ENCODE measurements at places on chromosomes 2 and 18.
A peak's percentile ranks its signal among the peaks of the same experiment; 100 is the strongest.

GRCh38 chr2:129061069-129061768, 742.6 kb upstream of the HS6ST1 start:
- H3K4me3 ChIP-seq, result no peak overlapping the region
- DNase-seq, result no peak
- no peaks in the 10 kb centered on the region for H3K4me1 ChIP-seq
- H3K27ac ChIP-seq, result no peak overlapping the region

GRCh38 chr18:12091538-12092141, 2.0 kb upstream of the ANKRD62 start:
- no peak for DNase-seq
- no peaks in the 10 kb centered on the region for H3K4me1 ChIP-seq
- H3K27me3 ChIP-seq, result peaks cover 6% of the 10 kb centered on the region
- H3K27ac ChIP-seq, result no peak overlapping the region

GRCh38 chr2:221176667-221177066, 395.4 kb downstream of the EPHA4 start:
- H3K4me3 ChIP-seq, result no peak overlapping the region
- peaks cover 14% of the 10 kb centered on the region for H3K4me1 ChIP-seq
- no peaks in the 10 kb centered on the region for H3K36me3 ChIP-seq
- DNase-seq, result no peak

DNA sequence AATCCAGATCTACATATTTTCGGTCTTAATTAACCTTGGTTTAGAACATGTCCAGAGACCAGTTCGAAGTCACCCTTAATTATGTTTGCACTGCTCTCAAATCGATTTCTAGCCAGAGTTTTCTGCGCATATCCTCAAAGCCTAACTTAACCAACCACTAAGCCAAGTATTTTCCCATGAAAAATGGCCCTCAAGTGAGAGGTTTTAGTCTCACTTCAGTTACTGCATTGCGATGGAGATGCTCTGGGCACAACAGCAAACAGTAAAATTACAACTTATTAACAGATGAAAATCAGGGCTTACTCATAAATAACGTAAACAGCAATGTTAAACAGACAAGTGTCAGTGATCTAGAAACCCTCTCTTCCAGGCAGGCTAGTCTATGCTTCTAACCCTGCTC, 4.5 kb downstream of the RTN4 start:
- peaks cover 10% of the 10 kb centered on the region for H3K4me1 ChIP-seq
- DNase-seq, result no peak
- no peak overlapping the region for H3K27ac ChIP-seq
- H3K27me3 ChIP-seq, result no peaks in the 10 kb centered on the region
- H3K36me3 ChIP-seq, result no peaks in the 10 kb centered on the region

DNA sequence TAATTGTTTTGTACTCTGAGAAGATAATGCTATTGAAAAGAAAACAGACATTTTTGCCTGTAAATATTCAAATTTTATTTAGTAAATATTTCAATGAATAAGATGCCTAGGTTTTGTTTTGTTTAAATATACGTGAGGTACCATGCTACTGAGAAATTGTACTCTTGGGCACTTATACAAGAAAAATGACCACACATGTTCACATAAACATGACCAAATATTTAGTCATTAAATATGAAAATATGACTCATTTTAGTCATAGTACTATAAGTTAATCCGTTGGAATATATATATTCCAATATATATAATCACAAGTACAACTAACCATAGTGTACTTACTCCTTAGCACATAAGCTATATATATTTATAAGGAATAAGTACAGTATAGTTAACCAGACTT, 56.7 kb upstream of the ZNF804A start:
- no peaks in the 10 kb centered on the region for H3K36me3 ChIP-seq
- DNase-seq, result no peak
- H3K4me1 ChIP-seq, result no peaks in the 10 kb centered on the region
- H3K27me3 ChIP-seq, result no peaks in the 10 kb centered on the region
- H3K27ac ChIP-seq, result no peak overlapping the region
- H3K4me3 ChIP-seq, result no peak overlapping the region

- H3K27me3 ChIP-seq, result no peaks in the 10 kb centered on the region
- H3K4me3 ChIP-seq, result no peak overlapping the region
- H3K4me1 ChIP-seq, result no peaks in the 10 kb centered on the region
- DNase-seq, result no peak
- no peaks in the 10 kb centered on the region for H3K36me3 ChIP-seq
- H3K27ac ChIP-seq, result no peak overlapping the region
Measured at GRCh38 chr2:83826577-83826976, 632.5 kb downstream of the SUCLG1 start.

GRCh38 chr2:162012565-162013058, 61.4 kb downstream of the DPP4 start:
- H3K27ac ChIP-seq, result no peak overlapping the region
- no peak for DNase-seq
- no peak overlapping the region for H3K4me3 ChIP-seq
- H3K36me3 ChIP-seq, result no peaks in the 10 kb centered on the region
- H3K4me1 ChIP-seq, result no peaks in the 10 kb centered on the region

DNA sequence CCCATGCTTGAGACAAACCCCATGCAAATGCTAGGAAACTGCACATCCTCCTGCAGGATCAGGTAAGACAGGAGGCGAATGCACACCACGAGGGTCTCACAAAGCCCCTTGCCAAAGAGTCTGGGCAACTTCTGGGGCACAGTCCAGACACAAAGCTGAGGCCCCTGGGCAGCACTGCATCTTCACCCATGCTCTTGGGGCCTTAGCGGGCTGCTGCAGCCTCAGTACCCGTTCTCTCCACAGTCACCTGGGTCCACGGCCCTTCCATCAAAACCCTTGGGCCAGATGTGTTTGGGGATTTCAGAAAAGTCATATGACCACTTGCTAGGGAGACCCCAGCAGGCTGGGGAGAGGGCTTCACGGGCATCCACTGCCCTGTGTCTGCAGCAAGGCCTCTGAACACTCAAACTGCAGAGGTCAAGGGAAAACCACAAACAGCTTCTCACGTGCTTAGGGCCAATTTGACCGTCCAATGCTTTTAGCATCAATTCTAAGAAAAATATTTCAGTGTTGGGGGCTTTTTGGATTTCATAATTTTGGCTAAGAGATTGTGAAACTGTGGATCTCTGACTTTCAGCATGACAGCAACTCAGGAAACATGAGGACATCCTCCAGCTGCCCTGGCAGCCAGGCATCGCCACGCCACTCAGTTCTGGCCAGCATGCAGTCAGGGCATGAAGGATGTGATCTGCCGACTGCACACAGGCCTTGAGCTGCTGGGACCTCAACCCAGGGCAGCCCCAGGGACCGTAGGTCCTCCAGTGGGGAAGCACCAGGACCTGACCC, 20.0 kb downstream of the PASK start:
- no peaks in the 10 kb centered on the region for H3K4me1 ChIP-seq
- no peak overlapping the region for H3K27ac ChIP-seq
- no peaks in the 10 kb centered on the region for H3K36me3 ChIP-seq
- no peak overlapping the region for H3K4me3 ChIP-seq
- no peaks in the 10 kb centered on the region for H3K27me3 ChIP-seq
- peak; percentile 8 for DNase-seq

GRCh38 chr2:79219383-79219988, 59.9 kb upstream of the REG3A start:
- H3K4me1 ChIP-seq, result no peaks in the 10 kb centered on the region
- H3K4me3 ChIP-seq, result no peak overlapping the region
- no peaks in the 10 kb centered on the region for H3K36me3 ChIP-seq
- H3K27ac ChIP-seq, result no peak overlapping the region

DNA sequence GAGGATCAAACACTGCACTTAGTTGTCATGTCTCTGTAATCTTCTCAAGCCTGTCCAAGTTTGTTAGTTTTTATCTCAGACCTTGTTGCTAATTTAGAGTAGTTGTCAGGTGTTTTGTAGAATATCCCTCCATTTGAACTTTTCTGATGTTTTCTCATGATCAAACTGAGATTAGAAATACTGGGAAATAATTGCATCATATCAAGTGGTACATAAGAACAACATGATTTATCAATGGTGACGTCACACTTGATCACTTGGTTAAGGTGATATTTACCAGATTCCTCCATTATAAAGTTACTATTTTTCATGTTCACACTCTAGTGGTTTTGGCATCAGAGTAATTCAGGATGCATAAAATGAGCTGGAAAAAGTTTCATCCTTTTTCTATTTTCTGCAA, 1182.4 kb upstream of the ZEB2 start:
- H3K27me3 ChIP-seq, result no peaks in the 10 kb centered on the region
- no peak for DNase-seq
- no peaks in the 10 kb centered on the region for H3K36me3 ChIP-seq
- H3K4me3 ChIP-seq, result no peak overlapping the region

DNA sequence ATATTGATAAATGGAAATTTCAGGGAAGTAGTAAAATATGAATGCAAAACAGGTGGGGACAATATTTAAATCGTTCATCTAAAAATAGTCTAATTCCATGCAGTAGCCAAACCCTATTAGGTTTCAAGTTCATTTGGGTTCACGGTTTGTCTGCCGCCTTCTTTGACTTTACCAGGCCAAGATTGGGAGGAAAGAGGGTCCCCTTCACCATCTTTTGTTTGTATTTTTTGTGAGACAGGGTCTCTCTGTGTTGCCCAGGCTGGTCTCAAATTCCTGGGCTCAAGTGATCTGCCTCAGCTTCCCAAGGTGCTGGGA, 98.5 kb upstream of the ATL2 start:
- no peak for DNase-seq
- H3K4me1 ChIP-seq, result no peaks in the 10 kb centered on the region
- no peak overlapping the region for H3K4me3 ChIP-seq
- H3K27me3 ChIP-seq, result no peaks in the 10 kb centered on the region

GRCh38 chr2:25234738-25235137, 66.4 kb upstream of the POMC start:
- H3K27ac ChIP-seq, result no peak overlapping the region
- peaks cover 33% of the 10 kb centered on the region for H3K4me1 ChIP-seq
- no peak for DNase-seq
- H3K36me3 ChIP-seq, result peaks cover 53% of the 10 kb centered on the region

DNA sequence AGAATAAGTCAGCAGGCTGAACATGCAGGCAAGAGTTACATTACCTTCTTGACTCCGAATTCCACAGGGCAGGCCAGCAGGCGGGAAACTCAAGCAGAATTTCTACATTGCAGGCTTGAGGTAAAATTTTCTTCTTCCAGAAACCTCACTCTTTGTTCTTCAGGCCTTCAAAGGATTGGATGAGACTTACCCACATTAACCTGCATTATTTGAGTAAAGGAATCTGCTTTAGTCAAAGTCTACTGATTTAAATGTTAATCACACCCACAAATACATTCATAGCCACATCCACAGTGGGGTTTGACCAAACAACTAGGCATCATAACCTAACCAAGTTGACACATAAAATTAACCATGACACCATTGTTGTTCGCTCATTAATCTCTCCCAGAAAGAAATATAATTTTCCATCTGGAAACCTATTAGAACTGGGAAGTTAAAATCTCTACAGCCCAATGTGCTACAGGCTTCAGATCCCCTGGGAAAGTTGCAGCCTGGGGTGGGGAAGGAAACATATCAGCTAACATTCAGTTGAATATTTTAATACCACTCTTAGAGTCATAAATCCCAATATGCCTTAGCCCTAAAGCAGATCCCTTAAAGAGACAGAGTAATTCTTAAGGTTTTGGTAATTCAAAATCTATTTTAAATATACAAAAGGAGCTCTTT, 468.2 kb upstream of the TNP1 start:
- no peak overlapping the region for H3K4me3 ChIP-seq
- H3K27ac ChIP-seq, result no peak overlapping the region
- H3K4me1 ChIP-seq, result peaks cover 21% of the 10 kb centered on the region
- no peaks in the 10 kb centered on the region for H3K27me3 ChIP-seq

- H3K27ac ChIP-seq, result peak overlapping the region; percentile 71
- H3K27me3 ChIP-seq, result no peaks in the 10 kb centered on the region
- peak; percentile 91 for DNase-seq
- H3K4me3 ChIP-seq, result no peak overlapping the region
Measured at GRCh38 chr2:43178602-43179542, 47.5 kb downstream of the ZFP36L2 start.

- peaks cover 11% of the 10 kb centered on the region for H3K36me3 ChIP-seq
- no peaks in the 10 kb centered on the region for H3K27me3 ChIP-seq
- H3K27ac ChIP-seq, result no peak overlapping the region
- peak; percentile 83 for DNase-seq
- H3K4me1 ChIP-seq, result no peaks in the 10 kb centered on the region
- H3K4me3 ChIP-seq, result no peak overlapping the region
Measured at GRCh38 chr2:165877565-165878550, 75.7 kb downstream of the TTC21B start.

GRCh38 chr2:173990245-173990644, 25.1 kb upstream of the SP3 start:
- H3K4me1 ChIP-seq, result no peaks in the 10 kb centered on the region
- no peaks in the 10 kb centered on the region for H3K36me3 ChIP-seq
- no peak overlapping the region for H3K27ac ChIP-seq
- no peak for DNase-seq
- no peaks in the 10 kb centered on the region for H3K27me3 ChIP-seq
- no peak overlapping the region for H3K4me3 ChIP-seq

DNA sequence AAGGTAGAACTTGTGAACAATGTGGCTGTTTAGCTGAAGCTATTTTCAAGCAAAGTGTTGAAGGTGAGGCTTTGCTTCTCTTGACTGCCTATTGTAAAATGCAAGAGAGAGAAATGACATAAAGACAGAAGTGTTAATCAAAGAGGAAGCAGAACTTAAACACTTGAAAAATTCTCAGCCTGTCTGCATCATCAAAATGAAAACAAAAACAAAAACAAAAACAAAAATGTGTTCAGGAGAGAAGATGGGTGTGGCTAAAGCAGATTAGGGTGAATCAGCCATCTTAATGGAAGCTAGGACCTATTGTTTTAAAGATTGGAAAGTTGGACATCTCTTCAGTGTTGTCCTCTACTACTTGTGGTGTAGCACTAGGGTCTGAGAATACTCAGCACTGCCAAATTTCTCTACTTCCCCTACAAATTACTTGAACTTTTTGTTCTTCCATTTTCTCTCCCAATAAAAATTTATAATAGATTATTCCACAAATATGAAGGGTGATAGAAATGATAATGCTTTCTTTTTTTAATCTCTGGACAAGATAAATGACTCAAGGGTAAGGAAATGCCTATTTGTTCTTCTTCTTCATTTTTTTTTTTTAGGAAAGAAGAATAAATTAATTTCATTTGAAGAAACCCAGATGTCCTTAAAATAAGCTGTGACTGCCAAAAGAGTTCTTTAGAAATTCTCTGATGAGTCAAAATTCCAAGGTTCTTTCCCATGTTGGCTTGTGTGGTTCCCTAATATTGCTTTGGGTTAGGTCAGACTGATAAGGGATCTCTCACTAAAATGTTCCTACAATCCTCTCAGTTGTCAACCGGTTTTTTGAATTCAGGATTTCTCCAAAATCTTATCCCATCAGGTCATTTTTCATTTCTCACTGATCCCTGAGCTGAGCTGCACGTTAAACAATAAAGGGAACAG, 571.2 kb upstream of the ZEB2 start:
- no peak overlapping the region for H3K4me3 ChIP-seq
- peaks cover under 1% of the 10 kb centered on the region for H3K4me1 ChIP-seq
- H3K27ac ChIP-seq, result no peak overlapping the region
- H3K27me3 ChIP-seq, result no peaks in the 10 kb centered on the region

Data from cardiac muscle cell (in vitro differentiated cells and primary cell).